ENCODE measurements at places on chromosomes 11 and 22.

GRCh38 chr11:128901653-128902514 lies 10.7 kb downstream of the KCNJ5 start:
- no peak for DNase-seq

DNA sequence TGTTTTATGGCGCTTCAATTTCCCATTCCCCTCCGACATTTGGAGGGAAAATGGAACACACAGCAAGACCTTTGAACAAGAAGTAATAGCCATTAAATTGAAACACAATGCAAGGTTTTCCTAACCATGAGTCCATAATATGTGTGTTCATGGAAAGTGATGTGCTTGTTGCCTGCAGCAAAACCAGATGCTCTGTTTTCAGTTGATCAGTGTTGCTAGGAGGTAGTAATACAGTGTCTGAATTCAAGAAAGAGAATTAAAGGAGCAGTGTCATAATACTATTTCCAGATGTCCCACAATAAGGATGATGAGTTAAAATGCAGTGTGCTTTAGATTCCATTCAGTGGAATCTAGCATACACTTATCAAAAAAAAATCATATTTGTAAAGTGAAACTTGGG lies 637.4 kb upstream of the API5 start:
- no peak for DNase-seq

DNA sequence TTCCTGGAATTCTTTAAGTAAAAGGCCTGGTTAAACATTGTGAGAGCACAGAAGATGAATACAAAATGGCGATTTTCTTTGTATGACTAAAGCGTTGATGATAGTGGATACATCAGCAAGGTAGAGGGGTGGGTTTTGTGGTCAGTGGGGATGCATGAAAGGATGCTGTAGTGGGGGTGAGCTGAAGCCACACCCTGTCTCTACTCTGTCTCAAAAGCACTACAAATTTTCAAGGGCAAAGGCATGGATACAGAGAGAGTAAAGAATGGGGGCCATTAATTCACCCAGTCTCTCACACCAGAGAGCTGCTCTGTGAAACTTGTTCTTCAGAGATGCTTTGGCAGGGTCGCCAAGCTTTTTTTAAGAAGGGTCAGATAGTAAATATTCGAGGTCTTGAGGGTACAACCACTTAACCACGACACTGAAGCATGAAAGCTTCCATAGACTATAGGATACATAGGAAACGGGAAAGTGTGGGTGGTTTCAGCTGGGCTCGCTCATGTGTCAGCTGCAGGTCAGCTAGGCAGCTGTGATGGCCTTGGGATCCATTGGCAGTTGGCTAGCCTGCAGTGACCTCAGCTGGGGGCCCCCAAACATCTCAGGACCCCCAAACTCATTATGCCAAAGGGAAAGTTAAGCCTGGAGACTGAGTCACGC lies 8.3 kb downstream of the TMEM138 start:
- DNase-seq = no peak

DNA sequence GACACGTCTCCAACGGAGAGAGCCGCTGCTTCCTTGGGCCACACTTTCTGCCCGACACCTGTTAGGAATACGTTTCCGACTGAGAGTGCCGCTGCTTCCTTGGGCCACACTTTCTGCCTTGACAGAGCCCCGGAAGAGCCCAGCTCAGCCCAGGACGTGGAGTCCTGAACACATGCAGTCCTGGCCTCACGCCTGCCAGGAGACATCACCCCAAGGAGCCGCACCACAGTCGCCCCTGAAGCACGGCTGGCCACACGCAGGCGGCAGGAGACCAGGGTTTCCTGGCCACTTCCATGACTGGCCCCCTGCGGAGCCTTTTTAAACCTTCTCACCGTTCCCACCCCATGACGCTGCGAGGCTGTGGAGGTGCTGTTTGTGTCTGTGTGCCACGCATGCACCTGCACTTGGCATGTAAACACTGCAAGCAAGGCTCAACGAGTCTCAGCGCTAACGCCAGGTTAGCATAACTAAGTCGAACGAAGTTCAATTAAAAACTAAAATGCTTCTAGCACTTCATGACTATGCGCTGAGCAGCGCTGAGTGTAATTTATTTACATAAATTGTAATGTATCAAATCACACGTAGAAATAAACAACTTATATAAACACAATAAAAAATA lies 8.8 kb downstream of the TOLLIP start:
- DNase-seq = no peak

- DNase-seq = no peak
Measured at GRCh38 chr11:105829084-105829483, 193.0 kb downstream of the MSANTD4 start.

GRCh38 chr11:47345890-47346563 lies 6.5 kb downstream of the MYBPC3 start:
- no peak for DNase-seq

GRCh38 chr22:37211866-37212173 lies 457 bp downstream of the SSTR3 start:
- DNase-seq = no peak

DNA sequence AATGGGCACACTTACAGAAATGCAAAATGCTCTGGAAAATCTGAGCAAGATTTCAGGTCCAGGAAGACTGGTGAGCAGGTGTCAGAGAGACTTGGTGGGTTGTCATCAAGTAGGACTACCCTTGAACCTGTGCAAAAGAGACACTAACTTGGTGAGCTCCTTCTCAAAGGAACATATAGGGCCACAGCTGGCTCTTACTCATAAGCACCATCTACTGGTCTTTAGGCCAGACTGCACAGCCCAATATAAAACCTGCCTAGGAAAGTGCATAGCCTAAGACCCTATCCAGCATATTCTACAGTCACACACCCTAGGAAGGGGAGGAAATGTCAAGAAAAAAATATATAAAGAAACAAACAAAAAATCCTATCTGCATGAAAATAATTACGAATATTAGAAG lies 18.2 kb upstream of the OR10W1 start:
- DNase-seq = no peak

DNA sequence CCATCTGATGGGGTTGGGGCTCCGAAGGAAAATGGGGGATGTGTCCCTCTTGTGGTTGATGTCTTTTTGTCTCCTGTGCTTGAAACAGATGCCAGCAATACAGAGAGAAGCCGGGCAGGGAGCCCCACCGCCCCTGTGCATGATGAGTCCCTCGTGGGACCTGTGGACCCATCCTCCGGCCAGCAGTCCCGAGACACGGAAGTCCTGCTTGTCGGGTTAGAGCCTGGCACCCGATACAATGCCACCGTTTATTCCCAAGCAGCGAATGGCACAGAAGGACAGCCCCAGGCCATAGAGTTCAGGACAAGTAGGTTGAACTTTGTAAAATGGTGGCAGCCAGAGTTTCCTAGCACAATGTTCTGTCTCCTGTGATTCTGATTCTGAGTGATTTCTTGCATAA lies 91.7 kb upstream of the OR4B1 start:
- no peak for DNase-seq

DNA sequence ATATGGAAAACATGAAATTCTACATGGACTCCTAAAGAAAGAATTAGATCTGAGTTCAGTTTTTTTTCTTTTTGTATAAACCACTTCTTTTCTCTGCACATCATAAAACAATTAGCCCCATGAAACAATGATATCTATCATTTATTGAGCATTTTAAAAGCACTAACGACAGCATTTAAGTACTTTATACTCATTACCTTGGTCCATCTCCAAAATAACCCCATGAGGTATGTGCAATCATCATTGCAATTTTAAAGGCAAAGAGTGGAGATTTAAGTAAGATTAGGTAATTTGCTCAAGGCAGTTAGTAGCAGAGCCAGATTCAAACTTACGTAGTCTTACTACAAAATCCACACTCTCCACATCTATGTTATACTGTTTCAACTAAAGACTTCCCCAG lies 177.7 kb upstream of the RAG2 start:
- no peak for DNase-seq
